Stimulated activated CD8-positive, alpha-beta memory T cell treated with anti-CD3 and anti-CD28 coated beads, Interleukin-4, amount 100 ng/mL, for 1 hour (primary cell): ENCODE measurements at places on chromosomes 1 and 21.

DNA sequence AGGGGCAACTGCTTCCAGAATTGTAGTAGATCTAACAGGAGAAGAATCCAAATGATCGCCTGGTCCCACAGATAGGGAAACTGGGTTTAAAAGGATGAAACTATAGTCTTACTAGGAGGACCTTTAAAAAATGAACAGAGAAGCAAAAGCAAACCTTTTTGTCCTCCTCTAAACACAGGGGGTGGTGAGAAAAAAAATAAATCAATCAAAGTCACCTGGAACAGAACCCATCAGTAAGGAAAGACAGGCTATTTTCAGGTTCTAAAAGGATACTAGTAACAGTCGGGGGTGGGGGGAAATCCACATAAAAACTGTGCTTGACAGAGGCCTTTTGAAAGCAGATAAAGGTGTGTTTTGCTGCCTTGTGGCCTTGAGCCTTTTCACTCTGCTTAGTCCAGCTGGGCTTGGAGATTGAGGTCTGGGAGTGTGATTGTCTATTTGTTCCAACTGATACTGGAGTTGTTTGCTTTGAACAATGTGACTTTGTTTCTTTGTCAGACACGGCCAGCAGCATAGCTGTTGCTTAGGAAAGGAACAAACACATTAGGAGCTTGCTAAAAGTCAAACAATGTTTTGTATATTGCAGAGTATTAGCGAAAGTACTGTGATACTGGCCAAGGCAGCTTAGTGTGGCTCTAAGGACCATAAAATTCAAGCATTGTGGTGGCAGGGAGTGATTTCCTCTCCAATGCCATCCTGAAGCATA lies 141.1 kb upstream of the IRF2BP2 start:
- DNase-seq = no peak

- no peak for DNase-seq
Measured at GRCh38 chr1:53125623-53126360, 16.6 kb downstream of the SLC1A7 start.

- no peak for DNase-seq
Measured at GRCh38 chr1:58608297-58608696, 31.2 kb upstream of the TACSTD2 start.

DNA sequence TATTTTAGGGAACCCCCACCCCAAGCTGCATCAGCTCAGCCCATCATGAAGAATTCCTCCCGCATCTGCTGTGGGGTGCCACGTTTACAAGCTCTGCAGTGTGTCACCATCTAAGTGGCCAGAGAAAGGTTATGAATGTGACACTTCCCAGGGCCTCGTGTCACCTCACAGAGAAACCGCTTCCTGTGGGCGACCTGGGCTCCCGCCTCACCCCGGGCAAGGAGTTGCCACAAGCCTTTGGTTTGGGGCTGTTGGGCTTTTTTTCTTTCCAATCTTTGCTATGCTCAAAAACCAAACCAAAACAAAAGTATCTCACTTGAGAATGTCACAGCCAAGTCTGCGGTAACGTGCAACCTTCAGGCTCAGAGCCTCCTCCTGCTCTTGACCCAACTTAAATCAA lies 82.1 kb upstream of the ARHGEF16 start:
- no peak for DNase-seq

GRCh38 chr1:101145449-101145820 lies 91.4 kb upstream of the S1PR1 start:
- no peak for DNase-seq

DNA sequence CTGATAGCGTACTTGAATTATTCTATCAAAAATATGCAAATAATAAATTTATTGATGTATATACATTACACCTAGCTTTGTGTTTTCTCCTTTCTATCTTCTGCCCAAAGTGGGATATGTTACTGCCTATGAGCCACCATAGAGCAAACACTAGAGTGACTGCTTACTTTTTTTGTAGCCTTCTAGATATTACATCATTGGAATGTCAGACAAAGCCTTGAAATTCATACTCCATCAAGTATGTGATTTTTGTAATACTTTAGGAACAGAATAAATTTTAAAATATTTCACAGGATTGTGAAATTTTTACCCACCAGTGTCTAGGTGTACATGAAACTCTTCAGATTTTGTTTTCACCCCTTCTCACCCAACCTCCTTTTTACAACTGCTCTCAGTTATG lies 787.6 kb downstream of the USP25 start:
- no peak for DNase-seq

GRCh38 chr1:198734323-198735008 lies 95.6 kb downstream of the PTPRC start:
- DNase-seq = no peak
